ENCODE measurements at places on chromosomes 7 and 10.

DNA sequence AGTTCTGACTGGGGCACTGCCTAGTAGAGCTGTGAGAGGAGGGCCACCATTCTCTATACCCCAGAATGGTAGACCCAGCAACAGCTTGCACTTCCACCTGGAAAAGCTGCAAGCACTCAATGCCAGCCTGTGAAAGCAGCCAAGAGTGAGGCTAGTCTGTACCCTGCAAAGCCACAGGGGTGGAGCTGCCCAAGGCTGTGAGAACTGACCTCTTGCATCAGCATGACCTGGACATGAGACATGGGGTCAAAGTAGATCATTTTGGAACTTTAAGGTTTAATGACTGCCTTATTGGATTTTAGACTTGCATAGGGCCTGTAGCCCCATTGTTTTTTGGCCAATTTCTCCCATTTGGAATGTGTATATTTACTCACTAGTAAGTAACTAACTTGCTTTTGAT, 206.3 kb downstream of the TPK1 start:
- DNase-seq: no peak

GRCh38 chr10:95375418-95375817, 84.6 kb upstream of the PDLIM1 start:
- no peak for DNase-seq

- no peak for DNase-seq
These were observed 37.6 kb downstream of the SGMS1 start for GRCh38 chr10:50585921-50586739.

- DNase-seq: no peak
These were observed 727 bp downstream of the RET start for GRCh38 chr10:43077421-43078171.

DNA sequence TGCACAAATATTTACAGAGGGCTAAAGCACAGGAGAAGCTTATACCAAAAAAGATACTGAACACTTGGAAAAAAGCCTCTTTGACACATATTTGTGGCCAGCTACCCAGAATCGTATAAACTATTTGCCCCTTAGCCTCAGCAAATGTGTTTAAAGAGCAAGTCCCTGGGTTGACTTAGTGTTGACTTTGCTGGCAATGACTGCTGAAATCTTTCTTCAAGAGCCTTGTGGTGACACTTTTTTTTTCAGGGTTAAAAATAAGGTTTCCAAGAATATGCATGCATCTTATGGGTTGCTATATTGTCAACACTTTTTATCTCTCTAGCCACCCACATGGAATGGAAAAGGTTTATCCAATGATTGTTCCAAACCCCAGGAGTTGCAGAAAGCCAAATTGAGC, 14.9 kb upstream of the PLEKHS1 start:
- DNase-seq: no peak

GRCh38 chr10:104433669-104434068, 80.0 kb downstream of the CFAP58 start:
- no peak for DNase-seq

- DNase-seq: no peak
These were observed 407.6 kb upstream of the PFKP start for GRCh38 chr10:2659660-2660209.

DNA sequence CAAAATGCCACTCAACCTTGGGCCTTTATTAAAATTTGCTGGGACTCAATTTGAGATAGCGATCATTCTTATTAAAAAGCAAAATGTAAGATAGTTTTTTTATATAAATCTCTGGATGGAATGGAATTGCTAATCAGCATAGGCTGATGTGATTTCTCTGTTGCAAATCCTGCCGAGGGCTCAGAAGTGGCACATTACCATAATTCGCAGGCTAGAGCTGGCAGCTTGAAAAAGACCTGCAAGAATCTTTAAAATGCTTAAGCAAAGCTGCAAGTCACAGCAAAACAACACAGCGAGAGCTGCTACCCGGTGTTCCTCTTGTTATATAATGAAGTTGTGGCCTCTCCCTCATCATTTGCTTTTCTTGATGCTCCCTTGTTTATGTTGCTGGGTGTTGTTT, 448.1 kb downstream of the GATA3 start:
- DNase-seq: no peak

GRCh38 chr7:142030294-142030693, 34.6 kb downstream of the MGAM start:
- no peak for DNase-seq

GRCh38 chr10:20535897-20536881, 360.9 kb downstream of the NEBL start:
- DNase-seq: no peak

- DNase-seq: no peak
These were observed 108.9 kb upstream of the GATA3 start for GRCh38 chr10:7945469-7946187.

GRCh38 chr7:41808541-41808940, 105.7 kb upstream of the INHBA start:
- no peak for DNase-seq

DNA sequence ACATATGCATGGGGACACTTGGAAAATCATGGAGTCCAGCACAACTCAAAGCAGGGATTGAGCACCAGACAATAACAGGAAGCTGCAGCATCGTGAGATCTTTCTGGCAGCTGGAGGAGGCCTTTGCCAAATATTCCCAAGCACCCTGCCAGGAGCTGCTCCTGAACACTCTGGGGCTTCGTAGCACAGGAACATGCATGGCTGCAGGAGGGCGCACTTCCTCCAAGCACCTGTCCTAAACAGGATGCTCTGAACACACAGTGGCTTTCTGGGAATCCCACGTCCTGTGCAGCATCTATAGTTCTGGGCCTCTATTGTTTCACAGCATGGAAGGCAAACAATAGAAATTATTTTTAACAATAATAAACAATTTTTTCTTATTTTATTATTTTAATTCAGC, 4.1 kb downstream of the ABLIM1 start:
- DNase-seq: no peak

DNA sequence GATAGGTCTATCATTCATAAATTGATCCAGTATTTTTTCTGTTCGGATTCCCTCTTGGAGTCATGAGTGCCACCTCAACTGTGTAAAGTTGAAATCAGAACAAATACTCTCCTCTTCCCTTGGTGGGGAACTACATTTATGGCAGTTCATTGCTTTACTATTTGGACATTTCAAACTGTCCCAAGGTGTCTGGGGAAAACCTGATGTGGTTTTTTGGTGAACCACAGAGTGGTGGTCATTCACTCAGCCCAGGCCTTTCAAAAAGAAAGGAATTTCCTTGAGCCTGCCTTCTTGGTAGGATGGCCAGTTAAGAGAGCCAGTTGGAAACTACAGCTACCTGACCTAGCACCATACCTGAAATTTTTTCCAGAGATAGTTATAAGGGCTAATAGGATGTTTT, 59.0 kb downstream of the ABCB1 start:
- DNase-seq: no peak

GRCh38 chr7:123401295-123401694, 133.1 kb downstream of the IQUB start:
- DNase-seq: no peak

DNA sequence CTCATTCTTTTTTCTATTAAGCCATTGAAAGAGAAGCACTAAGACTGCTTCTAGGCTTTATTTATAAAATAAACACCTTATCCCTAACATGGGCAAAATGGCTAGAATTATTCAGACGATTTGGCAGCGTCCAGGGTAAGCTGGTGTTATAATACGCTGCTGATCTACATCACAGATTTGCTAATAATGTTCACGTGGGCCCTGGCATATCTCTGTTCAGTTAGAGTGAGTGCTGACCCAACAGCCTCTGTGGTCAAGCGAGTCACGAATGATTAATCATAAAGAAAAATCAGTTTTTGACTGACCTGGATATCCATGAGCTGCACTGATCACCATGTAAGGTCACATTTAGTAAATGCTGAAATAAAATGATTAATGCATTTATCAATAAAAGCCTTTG, 28.4 kb upstream of the CBLL1 start:
- DNase-seq: no peak

GRCh38 chr7:12898004-12898403, 210.6 kb downstream of the ARL4A start:
- DNase-seq: no peak

DNA sequence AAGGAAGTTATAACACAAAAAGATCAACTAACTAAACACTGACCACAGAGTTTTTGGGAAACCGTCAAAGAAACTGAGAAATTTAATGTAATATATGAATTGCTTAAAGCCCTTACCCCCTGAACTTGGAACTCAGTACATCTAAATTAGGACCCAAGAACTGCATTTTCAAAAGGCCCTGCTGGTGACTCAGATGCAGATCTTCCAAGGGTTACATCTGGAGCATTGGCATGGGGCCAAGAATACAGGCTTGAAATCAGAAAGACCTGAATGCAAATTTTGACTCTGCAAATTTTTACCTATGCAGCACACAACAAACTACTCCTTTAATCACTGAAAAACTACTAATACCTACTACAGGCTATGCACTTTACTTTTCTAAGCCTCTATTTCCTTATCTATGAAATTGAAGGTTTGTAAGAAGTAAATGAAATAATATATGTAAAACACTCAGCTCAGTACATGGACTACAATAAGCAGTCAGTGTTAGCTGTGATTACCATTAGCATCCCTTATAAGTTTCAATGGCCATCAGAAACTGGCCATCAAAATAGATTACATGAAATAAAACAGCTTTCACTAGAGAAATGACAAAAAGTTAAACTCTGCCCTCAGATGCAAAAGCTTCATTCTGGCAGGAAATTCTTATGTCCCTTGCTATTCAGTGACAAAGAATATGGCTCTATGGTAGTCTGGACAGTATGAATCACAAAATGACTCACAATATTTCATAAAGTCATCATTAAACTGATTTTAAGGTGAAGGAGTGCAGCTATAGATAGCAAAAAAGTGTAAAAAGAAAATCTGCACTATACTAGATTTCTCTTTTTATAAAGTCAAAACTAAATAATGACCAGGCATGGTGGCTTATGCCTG, 43.6 kb downstream of the NSUN6 start:
- DNase-seq: no peak

DNA sequence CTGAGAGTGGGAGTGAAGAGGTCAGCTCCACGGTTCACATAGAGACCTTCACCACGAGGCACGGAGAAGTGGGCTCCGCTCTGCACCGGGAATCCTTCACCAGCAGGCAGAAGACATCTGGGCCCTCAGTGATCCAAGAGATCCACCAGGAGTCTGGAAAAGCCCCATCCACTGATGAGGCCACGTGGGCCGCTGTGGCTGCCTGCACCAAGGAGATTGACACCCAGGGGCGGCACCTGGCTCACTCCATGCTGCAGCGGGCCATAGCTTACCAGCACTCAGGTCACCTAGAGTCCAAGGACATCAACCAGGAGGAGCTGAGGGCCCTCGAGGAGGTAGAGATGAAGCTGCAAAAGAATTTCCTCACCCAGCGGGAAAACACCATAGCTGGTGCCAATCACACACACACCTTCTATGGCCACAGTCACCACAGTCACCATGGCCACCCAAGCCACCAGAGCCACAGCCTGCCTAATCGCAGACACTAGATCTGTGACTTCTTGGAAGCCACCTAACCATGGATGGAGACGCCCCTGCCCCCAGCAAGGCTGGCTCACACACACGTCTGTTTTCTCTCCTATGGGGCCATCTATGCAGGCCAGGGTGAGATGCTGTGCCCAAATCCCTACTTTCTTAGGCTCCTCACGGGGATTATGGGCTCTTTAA, 694 bp downstream of the C10orf62 start:
- DNase-seq: no peak

- DNase-seq: no peak
These were observed 33.1 kb downstream of the CHST12 start for GRCh38 chr7:2436341-2437104.

DNA sequence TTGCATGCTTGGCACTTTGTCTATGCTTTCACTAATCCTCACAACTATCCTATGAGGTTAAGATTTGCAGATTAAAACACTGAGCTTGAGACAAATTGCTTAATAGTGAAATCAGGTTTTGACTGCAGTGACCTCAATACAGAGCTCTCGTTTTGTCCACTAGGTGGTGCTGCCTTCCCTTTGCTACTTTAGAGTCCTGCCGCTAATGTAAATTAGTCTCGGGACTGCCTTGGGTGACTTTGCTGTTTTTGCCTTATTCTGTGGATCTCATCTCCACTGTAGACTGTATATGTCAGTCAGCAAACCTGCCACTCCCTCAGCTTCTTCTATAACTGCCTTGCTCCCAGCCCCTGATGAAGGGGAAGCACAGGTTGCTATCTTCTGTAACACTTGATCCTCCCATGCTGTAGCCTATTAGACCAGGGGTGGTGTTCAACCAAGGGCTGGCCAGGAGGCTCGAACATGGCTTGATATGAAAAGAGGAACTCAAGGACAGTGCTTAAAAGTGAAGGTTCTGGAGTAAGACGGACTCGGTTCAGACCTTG, 26.0 kb downstream of the ASB4 start:
- no peak for DNase-seq

All from activated T-helper 1 cell treated with anti-CD3 and anti-CD28 coated beads, Interleukin-2, amount 50 U/mL, for 16 hours (primary cell).